PC-9 (cell line): ENCODE measurements at places on chromosomes 5 and 9. TPM values are rescaled to one million over a fixed set of nuclear protein-coding genes. Genes with fewer than 3 reads are reported as not detected.

The CSNK1G3 gene
- 31.3 and 39.0 TPM in 2 replicates for total RNA-seq

DNA sequence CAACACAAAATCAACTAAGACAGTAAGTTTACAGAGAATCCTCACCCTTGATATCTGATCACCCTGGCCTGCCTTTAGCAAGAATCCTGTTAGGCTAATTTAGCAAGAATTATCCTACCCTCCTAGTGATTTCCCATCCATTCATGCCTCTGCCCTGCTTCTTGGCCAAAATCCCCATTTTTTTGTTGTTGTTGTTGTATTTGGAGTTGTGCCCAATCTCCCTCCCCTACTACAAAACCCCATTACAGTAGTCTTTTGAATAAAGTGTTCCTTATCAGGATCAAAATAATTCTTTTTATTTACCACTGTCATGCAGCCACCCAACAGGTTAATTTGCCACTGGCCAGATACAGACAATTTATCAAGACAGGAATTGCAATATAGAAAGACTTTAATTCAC, 58.5 kb upstream of the CLINT1 start:
- no peaks in the 10 kb centered on the region for H3K27me3 ChIP-seq
- H3K4me1 ChIP-seq = peaks cover 29% of the 10 kb centered on the region
- no peaks in the 10 kb centered on the region for H3K36me3 ChIP-seq
- DNase-seq = no peak
- no peak overlapping the region for H3K27ac ChIP-seq
- H3K4me3 ChIP-seq = no peak overlapping the region

GRCh38 chr9:34948451-34948850, 9.6 kb upstream of the PHF24 start:
- H3K36me3 ChIP-seq = no peaks in the 10 kb centered on the region
- no peak overlapping the region for H3K27ac ChIP-seq
- no peak for DNase-seq
- H3K27me3 ChIP-seq = peaks cover 16% of the 10 kb centered on the region; the same call in 1 of the 2 replicates
- no peak overlapping the region for H3K4me3 ChIP-seq
- H3K4me1 ChIP-seq = no peaks in the 10 kb centered on the region

The LCN15 gene
- not detected in 2 replicates for total RNA-seq

DNA sequence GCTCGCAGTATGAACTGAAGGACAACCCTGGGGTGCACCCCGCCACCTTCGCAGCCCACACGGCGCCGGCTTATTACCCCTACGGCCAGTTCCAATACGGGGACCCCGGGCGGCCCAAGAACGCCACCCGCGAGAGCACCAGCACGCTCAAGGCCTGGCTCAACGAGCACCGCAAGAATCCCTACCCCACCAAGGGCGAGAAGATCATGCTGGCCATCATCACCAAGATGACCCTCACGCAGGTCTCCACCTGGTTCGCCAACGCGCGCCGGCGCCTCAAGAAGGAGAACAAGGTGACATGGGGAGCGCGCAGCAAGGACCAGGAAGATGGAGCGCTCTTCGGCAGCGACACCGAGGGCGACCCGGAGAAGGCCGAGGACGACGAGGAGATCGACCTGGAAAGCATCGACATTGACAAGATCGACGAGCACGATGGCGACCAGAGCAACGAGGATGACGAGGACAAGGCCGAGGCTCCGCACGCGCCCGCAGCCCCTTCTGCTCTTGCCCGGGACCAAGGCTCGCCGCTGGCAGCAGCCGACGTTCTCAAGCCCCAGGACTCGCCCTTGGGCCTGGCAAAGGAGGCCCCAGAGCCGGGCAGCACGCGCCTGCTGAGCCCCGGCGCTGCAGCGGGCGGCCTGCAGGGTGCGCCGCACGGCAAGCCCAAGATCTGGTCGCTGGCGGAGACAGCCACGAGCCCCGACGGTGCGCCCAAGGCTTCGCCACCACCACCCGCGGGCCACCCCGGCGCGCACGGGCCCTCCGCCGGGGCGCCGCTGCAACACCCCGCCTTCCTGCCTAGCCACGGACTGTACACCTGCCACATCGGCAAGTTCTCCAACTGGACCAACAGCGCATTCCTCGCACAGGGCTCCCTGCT, 3.8 kb downstream of the IRX1 start:
- no peak overlapping the region for H3K27ac ChIP-seq
- H3K4me3 ChIP-seq = no peak overlapping the region
- no peaks in the 10 kb centered on the region for H3K36me3 ChIP-seq
- DNase-seq = no peak
- H3K27me3 ChIP-seq = peaks cover 7% of the 10 kb centered on the region

GRCh38 chr5:158414333-158414762, 555.4 kb upstream of the CLINT1 start:
- H3K27ac ChIP-seq = no peak overlapping the region
- H3K4me1 ChIP-seq = no peaks in the 10 kb centered on the region
- no peaks in the 10 kb centered on the region for H3K36me3 ChIP-seq
- no peak for DNase-seq

DNA sequence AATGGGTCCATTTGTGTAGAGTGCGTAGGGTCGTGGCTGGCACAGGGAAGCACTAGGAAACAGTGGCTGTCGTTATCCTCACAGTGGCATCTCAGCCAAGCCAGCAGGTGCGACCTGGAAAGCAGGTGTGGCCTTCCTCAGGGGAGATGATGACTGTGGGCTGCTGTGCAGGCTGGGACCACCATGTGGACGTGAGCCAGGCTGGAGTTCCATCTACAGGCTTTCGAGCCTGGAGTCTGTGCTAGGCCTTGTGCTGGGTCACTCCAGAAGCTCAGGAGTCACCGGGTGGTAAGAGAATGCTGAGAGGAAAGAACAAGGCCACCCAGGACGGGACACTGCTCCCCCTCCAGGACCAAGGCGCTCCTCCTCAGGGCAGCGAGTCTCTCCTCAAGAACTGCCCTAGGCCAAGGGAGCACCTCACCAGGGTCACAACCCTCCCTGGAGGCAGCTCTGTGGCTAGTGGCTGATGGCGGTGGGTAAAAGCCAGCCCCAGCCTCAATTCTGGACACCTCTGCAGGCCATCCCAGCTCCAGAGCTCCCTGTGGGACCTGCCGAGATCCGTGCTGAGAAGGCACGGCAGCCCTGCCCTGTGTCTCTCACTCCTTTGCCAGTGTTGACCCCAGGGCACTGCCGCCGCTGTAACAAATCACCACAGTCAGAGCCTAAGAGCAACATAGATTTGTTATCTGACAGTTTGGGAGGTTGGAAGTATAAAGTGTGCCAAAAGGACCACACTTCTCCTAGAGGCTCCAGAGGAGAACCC, 36.0 kb downstream of the WHRN start:
- H3K4me3 ChIP-seq = no peak overlapping the region
- DNase-seq = no peak
- H3K27me3 ChIP-seq = no peaks in the 10 kb centered on the region
- no peaks in the 10 kb centered on the region for H3K36me3 ChIP-seq

GRCh38 chr9:90629991-90630390, 12.6 kb downstream of the DIRAS2 start:
- H3K4me3 ChIP-seq = no peak overlapping the region
- no peak overlapping the region for H3K27ac ChIP-seq
- no peak for DNase-seq
- H3K27me3 ChIP-seq = no peaks in the 10 kb centered on the region
- H3K4me1 ChIP-seq = no peaks in the 10 kb centered on the region

- no peak overlapping the region for H3K4me3 ChIP-seq
- no peaks in the 10 kb centered on the region for H3K4me1 ChIP-seq
- H3K27me3 ChIP-seq = no peaks in the 10 kb centered on the region
- H3K27ac ChIP-seq = no peak overlapping the region
- DNase-seq = no peak
These were observed 27.3 kb upstream of the UBAC1 start for GRCh38 chr9:135988493-135988892.

The LCP2 gene
- not detected in 2 replicates for total RNA-seq

The MCTP1 gene
- 3.9 and 4.3 TPM in 2 replicates for total RNA-seq

DNA sequence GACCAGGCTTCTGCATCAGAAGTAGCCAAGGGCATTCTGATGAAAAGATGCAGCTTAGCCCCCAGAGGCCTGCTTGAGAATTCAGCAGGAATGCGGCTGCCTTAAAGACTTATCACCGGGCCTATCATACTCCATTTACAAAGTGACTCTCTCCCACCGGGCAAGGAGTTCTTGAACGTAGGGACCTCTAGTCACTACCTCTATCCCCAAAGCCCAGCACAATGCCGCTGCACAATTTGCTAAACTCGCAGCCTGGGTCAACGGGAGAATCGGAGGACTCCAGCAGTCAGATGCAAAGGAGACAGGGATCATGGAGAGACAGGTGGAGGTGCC, 661 bp downstream of the PDCL start:
- H3K27ac ChIP-seq = peak overlapping the region; percentile 64
- H3K27me3 ChIP-seq = no peaks in the 10 kb centered on the region
- H3K4me1 ChIP-seq = peaks cover 14% of the 10 kb centered on the region
- H3K4me3 ChIP-seq = peak overlapping the region; percentile 61
- no peak for DNase-seq

DNA sequence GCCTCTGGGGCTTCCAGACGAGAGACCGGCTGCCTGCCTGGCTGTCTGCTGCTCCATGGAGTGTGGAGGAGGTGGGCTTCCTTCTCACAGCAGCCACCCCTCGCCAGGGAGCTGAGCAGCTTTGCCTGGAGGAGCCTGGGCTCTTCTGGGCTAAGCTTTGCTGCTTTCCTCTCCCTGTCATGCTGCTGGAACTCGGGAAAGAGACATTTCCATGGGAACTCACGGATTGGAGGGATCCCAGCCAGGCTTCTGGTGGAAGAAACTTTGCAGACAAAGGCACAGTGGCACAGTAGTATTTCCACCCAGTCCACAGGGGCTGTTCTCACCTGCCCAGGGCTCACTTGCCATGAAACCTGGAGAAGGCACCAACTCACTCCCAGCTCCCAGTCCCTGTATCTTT, 5.6 kb upstream of the NTNG2 start:
- H3K4me3 ChIP-seq = no peak overlapping the region
- peaks cover 98% of the 10 kb centered on the region for H3K27me3 ChIP-seq
- no peak for DNase-seq

DNA sequence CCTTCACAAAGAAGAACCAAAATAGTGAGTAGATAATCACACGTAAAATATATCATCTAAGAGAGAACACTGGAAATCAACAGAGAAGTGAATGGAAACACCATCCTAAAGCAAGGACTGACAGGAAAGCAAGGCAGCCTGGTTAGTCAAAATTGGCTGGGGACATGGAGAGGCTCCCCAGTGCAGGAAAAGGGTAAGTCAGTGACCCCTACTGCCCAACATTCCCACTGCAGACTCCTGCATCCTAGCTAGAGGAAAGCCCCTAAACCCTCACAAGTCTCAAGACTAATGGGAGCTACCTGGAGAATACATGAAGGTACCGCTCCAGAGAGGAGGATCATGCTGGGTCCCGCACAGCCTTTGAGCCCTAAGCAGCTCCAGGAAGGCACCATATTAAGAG, 60.1 kb downstream of the ZDHHC21 start:
- DNase-seq = no peak
- no peak overlapping the region for H3K4me3 ChIP-seq

- H3K36me3 ChIP-seq = 0 out of 2 replicates have a peak, but pooled peaks cover 6% of the 10 kb centered on the region
- H3K4me1 ChIP-seq = no peaks in the 10 kb centered on the region
- no peak overlapping the region for H3K27ac ChIP-seq
- no peak for DNase-seq
These were observed 18.4 kb downstream of the TMEM38B start for GRCh38 chr9:105712773-105713172.

- no peak for DNase-seq
- H3K27ac ChIP-seq = no peak overlapping the region
- no peak overlapping the region for H3K4me3 ChIP-seq
- H3K27me3 ChIP-seq = no peaks in the 10 kb centered on the region
- no peaks in the 10 kb centered on the region for H3K4me1 ChIP-seq
These were observed 130.4 kb upstream of the CLINT1 start for GRCh38 chr5:157989296-157989695.

DNA sequence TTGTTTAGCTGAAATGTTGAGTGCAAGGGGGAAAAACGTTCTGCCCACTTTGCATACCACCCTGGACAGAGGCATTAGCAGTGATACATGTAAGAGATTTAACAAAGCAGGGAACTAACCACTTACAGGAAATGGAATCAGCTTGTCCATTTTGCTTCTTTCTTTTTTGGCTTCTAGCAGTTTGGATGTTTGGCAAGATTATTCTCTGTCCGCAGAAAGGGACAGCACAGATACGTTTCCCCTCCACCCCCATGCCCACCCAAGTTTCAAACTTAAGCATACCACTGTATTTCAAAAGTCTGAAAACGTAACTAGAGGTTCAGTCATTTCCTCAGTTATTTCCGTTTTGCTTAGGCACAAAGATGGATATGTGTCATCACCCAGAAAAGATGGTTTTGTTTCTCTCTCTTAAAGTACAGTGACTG, 118.4 kb downstream of the GDNF start:
- no peaks in the 10 kb centered on the region for H3K27me3 ChIP-seq
- peaks cover 39% of the 10 kb centered on the region for H3K4me1 ChIP-seq
- DNase-seq = no peak
- H3K36me3 ChIP-seq = no peaks in the 10 kb centered on the region
- H3K27ac ChIP-seq = no peak overlapping the region

DNA sequence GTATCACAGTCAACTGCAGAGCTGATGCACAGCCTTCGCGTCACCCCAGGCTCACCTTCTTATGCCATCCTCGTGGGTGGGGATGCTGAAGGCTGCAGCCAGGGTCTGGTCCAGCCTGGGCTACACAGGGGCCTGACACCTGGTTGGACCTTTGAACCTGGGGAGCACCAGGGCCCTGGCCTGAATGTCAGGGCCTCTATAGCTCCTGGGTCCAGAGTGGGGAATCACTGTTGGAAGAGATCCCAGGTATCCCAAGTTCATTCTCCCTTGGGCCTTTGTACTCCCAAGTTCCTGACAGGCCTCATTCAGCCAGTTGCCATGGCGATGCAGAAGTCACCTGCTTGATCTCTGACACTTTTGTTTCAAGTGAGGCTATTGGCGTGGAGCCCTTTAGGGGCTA, 43.8 kb downstream of the ZNF618 start:
- no peaks in the 10 kb centered on the region for H3K4me1 ChIP-seq
- H3K27me3 ChIP-seq = peaks cover 80% of the 10 kb centered on the region
- no peak for DNase-seq
- H3K4me3 ChIP-seq = no peak overlapping the region
- no peak overlapping the region for H3K27ac ChIP-seq
- no peaks in the 10 kb centered on the region for H3K36me3 ChIP-seq

DNA sequence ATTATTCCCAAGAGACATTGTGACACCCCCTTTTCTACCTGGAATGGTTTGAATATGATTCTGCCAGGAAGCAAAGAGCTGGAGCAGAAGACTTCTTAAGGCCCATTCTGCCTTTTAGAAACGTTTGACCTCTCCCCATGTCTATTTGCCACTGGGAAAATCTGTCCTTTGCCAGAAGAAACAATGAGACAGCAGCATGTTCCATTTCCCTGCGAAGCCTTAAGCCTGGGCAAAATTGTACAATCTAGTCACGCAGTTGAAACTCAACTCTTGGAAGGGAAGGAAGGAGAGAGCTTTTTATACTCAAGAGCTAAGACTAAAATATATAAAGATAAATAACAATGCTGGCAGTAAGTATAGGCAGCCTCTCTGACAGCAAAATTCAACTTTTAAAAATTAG, 22.1 kb upstream of the SPOCK1 start:
- DNase-seq = no peak
- no peak overlapping the region for H3K27ac ChIP-seq
- H3K4me3 ChIP-seq = no peak overlapping the region
- H3K4me1 ChIP-seq = no peaks in the 10 kb centered on the region
- 0 out of 2 replicates have a peak, but pooled peaks cover 4% of the 10 kb centered on the region for H3K27me3 ChIP-seq
- no peaks in the 10 kb centered on the region for H3K36me3 ChIP-seq
